ENCODE measurements at places on chromosomes 7 and 10.

- DNase-seq = no peak
These were observed 123.2 kb downstream of the HERPUD2 start for GRCh38 chr7:35571611-35572240.

- DNase-seq = no peak
These were observed at the start of gene CAV2 for GRCh38 chr7:116499168-116500077. Gene CAV2 (plus strand): TSS chr7:116499738. CDS start chr7:116499782, 44 bp downstream.

DNA sequence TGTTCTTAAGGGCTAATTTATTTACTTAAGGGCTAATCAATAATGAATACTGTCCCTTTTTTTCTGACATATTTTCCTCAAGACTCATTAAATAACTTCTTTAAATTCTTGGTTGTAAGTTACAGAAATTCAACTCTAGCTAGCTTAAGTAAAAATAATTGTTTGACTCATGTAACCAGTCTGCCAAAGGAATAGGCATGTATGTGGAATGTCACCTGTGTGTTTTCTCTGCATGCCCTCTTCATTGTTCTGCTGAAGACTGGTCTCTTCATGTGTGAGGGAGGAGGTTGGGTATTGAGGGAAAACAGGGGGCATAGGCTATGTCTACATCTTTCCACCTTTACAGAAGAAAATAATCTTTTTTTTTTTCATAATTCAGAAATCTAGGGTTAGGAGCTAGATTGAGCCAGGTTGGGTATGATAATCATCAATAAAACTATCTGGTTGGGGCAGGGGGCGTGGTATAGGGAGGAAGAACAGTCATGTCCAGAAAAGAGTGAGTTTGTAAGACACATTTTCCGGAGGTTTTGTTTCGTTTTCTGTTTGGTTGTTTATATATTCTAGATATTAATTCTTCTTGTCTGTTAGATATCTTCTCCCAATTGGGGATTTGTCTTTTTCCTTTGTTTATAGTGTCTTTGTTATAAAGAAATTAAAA is 37.9 kb downstream of the EXOC4 start:
- DNase-seq = no peak

DNA sequence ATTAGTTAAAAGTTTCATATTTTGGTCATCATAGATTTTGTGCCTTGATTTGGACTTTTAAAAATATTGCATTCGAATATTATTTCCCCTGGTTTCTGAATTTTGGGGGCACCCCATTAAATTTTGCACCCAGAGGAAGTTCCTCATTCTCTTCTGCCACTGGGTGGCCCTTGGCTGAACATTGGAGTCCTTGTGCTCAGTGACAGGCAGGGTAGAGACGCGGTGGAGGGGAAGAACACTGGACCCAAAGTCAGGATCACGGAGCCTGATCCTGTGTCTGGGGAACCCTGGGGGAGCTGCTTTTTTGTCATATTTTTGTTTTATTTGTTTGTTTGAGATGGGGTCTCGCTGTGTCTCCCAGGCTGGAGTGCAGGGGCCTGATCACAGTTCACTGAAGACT is 74.7 kb downstream of the MKI67 start:
- DNase-seq = no peak

DNA sequence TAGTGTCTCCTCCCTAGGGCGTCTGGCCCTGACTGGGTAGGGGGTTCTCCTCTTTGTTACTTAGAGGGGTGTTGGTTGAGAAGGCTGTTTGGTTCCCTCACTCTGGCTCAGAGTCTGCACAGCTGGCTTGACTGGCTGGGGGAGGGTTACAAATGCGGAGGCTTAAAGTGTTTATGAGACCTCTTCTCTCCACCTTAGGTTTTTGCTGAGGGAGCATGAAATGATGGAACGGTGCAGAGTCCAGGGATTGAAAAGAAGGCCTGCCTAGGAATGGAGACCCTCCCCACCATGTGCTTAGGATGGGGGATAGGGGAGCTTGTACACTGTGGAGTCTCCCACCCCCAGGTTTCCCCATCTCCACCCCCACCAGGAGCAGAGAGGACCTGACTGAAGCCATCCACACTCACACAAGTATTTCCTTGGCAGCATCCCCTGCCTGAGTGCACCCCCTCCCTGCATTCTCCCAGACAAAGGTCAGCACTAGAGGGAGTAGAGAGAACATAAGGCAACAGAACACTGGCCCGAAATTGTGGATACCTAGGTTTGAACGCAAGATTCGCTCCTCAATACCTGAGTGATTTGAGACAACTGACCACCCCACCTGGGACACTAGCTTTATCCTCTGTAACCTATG is 1.7 kb upstream of the LDB1 start:
- DNase-seq = no peak

- no peak for DNase-seq
These were observed 48.1 kb upstream of the ZPBP start for GRCh38 chr7:50141131-50141530.

DNA sequence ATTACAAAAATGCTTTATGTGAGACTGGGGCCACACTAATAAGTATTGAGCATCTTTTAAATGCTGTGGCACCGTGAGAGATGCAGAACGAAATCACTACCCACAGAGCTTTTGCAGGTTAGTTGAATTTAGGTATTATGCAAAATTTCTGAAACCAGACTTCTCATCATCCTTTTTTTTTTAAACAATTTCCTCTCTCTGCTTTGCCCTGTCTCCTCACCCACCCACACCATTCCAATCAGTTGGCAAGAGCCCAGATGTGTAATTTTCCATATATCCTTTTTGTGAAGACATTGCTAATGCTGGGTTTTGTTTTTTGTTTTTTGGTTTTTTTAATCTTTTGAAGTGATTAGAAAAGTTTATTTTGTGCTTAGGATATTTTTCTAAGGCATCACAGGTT is 1.1 kb downstream of the YAE1 start:
- no peak for DNase-seq

DNA sequence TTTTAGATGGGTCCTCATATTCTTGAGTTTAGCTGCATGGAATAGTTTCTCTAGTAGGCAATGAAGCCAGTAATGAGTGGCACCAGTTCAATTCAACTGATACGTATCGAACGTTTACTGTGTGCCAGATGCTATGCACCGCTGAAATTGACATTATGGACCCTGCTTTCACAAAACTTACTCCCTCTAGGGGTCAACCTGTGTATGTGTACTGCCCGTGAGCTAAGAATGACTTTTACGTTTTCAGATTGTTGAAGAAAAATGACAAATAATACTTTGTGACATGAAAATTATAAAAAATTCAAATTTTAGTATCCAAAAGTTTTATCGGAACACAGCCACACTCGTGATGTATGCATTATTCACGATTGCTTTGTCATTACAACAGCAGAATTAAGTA is 95.5 kb downstream of the ZMYND11 start:
- no peak for DNase-seq

GRCh38 chr10:44761076-44761475 is 150.1 kb upstream of the TMEM72 start:
- DNase-seq = no peak

- DNase-seq = no peak
These were observed 364.2 kb downstream of the SFMBT2 start for GRCh38 chr10:7046615-7047014.

- no peak for DNase-seq
These were observed 103.4 kb downstream of the PRTFDC1 start for GRCh38 chr10:24849051-24849450.

- DNase-seq = no peak
These were observed 49.0 kb downstream of the FOXL3 start for GRCh38 chr7:339062-339342.

GRCh38 chr10:11825796-11826414 is 2.7 kb downstream of the PROSER2 start:
- no peak for DNase-seq

DNA sequence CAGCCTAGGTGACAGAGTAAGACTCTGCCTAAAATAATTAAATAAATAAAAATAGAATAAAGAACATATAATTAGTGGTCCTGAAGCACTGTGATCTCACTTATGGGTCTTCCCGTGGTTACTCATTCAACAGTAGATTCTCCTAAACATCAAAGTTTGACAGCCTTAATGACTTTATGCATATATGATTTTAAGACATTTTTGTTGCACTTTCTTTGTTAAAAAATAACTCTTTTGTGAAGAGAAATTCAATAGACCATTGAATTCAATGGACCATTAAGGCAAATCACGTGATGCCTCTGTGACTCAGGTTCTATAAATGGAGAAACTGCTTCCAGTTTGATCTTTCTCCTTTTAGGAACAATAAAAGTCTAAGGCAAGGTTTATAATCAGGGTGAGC is 59.6 kb downstream of the ATOH7 start:
- no peak for DNase-seq

DNA sequence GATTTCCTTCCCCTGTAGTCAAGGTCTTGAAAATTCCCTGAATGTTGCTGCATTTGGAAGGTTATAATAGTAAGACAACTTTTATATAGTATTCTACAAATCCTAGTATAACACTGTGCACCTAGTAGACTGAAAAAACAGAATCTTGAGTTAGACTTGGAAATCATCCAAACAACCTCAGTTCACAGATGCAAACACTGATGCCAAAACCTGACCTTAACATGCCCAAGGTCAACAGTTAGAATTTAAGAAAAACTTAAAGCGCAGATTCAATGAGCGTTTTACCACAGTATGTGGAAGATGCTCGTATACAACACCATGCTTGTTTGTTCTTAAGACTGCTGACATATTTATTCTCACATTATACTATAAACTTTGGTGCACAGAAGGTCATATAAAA is 3.0 kb downstream of the PIP4K2A start:
- no peak for DNase-seq

- no peak for DNase-seq
These were observed 180.0 kb downstream of the RELN start for GRCh38 chr7:103809229-103809994.

DNA sequence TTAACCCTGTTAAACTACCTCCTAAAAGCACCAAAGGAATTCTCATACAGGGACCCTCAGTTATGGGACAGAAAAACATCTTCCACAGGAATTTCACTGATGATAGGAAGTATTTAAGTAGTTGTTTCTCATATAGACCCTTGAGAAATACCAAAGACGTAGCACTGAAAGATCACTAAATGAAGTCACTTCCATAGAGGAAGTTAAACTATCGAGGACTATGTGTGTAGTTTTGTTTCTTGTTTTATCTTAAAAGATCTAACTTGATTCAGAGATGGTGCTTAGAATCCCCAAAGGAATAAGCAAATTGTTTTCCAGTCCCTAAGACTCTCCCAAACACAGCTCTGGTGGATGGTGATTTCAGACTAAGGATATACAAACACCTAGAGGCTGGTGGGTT is 94.8 kb upstream of the AFAP1L2 start:
- DNase-seq = no peak

DNA sequence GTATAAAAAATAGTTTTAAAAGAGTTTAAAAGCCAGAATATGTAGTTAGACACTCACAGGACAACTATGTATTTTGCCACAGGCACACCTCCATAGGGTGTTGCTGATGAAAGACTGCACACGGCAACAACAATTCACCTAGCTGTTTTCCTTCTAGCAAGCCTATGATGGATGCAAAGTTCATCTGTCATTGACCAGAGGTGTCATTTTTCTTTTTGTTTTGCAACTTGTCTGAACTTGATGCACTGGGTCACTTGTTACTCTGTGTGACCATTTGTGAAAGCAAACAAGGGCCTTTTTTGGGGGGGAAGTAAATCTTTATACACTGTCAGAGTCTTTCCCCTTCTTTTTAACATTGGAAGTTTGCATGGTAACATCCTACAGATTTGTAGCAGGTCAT is 258.0 kb upstream of the SEMA3A start:
- DNase-seq = no peak

GRCh38 chr10:34292675-34293074 is 522.4 kb downstream of the PARD3 start:
- no peak for DNase-seq

DNA sequence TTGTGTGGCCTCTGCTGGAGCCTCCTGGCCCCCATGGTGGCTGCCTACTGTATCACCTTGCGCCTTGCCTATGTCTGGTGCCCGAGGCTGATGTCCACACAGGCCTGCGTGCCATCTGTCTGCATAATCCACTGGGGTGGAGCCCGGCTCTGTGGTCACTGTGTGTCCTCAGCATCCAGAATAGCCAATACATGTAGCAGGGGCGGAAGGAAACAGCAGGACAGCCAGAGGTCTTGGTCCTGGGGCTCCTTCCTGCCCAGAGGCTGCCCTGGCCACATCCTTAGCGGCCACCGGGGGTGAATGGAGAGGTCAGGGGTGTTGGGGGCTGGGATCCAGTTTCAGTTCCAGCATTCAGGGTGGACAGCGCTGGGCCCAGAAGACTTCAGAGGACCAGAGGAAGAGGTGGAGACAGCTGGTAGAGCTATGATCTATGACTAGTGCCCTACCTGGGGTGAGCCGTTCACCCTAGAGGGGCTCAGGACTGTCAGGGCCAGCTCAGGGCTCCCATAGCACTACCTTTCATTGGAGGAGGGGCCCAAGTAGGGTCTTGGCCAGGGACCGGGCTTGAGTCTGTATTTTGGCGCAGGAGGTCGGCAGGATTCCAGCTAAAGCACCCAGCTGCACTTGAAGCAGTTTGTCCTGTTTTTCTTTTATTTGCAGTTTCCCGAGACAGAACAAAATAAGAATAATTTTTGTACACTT is 15.9 kb downstream of the YKT6 start:
- no peak for DNase-seq

GRCh38 chr7:140877249-140877524 is 47.5 kb downstream of the BRAF start:
- no peak for DNase-seq

GRCh38 chr10:95562341-95562965 is 1.3 kb upstream of the SORBS1 start:
- no peak for DNase-seq

GRCh38 chr10:130454543-130455000 is 318.4 kb downstream of the GLRX3 start:
- no peak for DNase-seq

DNA sequence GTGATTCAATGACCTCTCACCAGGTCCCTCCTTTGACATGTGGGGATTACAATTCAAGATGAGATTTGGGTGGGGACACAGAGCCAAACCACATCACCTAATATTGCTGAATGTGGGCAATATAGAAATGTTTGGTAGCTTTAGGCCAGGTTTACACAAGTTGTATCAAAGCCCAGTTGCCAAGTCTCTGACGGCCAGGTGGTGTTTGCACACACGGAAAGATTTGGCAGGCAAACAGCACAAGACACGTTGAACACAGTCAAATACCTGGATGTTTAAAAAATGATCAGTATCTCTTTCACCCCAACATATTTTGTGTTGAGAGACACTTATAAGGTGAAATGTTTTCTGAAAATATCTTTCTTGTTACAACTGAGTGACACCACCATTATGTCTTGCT is 294.4 kb upstream of the MKI67 start:
- DNase-seq = no peak

DNA sequence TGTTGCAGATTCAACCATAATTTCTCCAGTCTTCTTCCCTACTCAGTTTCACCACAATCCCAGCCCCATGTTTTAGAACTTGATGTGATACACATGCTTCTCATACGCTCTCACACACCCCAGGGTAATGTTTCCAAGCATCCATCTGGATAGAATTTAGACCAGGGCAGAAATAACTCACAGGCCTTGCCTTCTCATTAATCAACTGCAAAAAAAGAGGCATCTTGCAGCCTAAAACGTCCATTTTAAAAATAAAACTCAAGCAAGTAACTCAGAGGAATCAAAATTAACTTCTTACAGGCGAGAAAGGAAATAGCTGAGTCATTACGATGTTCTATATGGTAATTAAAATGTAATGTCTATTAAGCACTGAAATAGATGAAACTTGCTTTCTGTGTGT is 127.2 kb upstream of the RSU1 start:
- DNase-seq = no peak

Measured in activated CD8-positive, alpha-beta memory T cell treated with anti-CD3 and anti-CD28 coated beads for 4 hours (primary cell).